ENCODE measurements at places on chromosomes 5 and 9. TPM values are rescaled to one million over a fixed set of nuclear protein-coding genes. Genes with fewer than 3 reads are reported as not detected.

DNA sequence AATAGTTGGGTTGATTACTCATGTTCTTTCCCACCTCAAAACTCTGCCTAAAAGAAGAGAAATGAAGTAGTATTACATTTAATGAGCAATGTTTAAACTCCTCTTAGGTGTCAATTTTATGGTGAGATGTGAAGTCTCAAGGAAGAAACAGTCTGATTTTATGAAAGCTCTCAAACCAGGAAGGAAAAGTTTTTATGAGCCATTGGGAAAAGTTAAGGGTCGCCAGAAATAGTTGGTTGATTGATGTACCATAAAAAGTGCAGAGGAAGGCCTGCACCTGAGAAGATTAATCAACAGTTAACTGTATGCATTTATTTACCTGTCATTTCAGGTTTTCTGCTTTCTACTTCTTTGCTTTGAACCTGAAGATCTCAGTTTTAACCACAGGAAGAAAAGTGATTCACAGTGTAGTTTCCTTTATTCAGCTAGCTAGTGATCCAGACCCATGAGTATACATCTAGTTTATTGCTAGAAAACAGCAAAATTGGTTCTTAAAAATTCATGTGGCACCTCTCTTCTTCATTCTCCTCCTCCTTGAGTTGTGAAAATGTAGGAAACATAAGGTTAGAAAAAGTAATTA, 133.1 kb downstream of the CSNK1G3 start:
- no peak for DNase-seq

DNA sequence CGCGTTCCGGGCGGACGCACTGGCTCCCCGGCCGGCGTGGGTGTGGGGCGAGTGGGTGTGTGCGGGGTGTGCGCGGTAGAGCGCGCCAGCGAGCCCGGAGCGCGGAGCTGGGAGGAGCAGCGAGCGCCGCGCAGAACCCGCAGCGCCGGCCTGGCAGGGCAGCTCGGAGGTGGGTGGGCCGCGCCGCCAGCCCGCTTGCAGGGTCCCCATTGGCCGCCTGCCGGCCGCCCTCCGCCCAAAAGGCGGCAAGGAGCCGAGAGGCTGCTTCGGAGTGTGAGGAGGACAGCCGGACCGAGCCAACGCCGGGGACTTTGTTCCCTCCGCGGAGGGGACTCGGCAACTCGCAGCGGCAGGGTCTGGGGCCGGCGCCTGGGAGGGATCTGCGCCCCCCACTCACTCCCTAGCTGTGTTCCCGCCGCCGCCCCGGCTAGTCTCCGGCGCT, at the start of gene DAPK1:
Gene DAPK1, plus strand, starts transcription at position 264 of the 442 bp plus-strand sequence. CDS start 1,211 bp downstream, outside the sequence.
- DNase-seq = no peak

Gene ARL14EPL
- not detected for polyA plus RNA-seq

DNA sequence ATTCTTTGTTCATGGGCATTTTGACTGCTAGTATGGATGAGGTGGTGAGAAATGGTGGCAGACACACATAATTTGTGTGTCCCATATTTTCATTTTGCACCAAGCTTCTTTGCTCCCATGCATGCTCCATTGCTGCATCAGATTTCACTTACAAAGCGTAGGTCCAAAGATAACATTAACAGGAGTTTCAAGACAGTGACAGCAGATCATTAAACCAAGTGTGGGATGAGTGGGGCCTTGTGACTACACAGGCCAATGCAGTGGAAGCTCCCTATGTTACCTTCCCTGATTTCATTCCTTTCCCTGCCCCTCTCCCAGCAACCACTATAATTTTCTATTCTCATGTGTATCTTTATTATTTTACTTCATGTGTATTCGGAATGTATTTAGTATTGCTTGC, 142.0 kb downstream of the AOPEP start:
- no peak for DNase-seq

DNA sequence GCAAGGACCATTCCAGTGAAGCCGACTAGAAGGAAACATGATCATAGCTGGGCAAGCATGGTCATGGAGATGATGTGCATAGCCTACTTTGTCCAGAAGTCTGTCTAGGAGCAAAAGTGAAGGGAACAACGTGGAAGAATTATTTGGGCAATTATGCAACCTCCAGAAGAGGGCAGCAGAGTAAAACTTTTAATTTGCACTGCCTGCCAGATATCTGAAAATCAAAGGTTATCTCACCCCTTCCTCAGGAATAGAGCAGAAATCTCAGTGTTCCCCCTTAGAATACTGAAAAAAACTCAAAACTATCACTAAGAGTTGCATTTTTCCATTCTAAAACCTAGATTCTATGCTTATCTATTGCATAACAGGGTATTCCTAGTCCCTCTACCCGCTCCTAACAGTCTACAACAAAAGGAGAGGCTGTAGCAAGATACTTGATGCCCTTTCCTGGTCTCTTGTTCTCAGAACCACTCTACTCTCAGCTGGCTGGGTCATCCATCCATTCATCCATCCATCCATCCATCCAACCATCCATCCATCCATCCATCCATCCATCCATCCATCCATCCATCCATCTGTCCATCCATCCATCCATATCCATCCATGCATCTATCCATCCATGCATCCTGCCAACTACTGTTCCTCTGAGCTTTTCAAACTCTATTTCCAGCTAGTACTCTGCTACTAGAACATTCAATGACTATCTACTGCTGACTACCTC, 8.4 kb upstream of the SETD9 start:
- peak; percentile 41 for DNase-seq

- DNase-seq = no peak
These were observed 69.7 kb downstream of the GHR start for GRCh38 chr5:42492974-42493373.

- no peak for DNase-seq
These were observed 75.0 kb upstream of the RAD23B start for GRCh38 chr9:107208121-107208520.

Gene COL23A1
- 0.40 TPM for polyA plus RNA-seq

GRCh38 chr5:145499483-145499882, 335.7 kb downstream of the PRELID2 start:
- DNase-seq = no peak

GRCh38 chr9:34276772-34277171, 52.3 kb downstream of the KIF24 start:
- DNase-seq = no peak

- DNase-seq = no peak
These were observed 169.5 kb upstream of the POC5 start for GRCh38 chr5:75886706-75887105.

Gene ALDH1A1
- polyA plus RNA-seq = 0.09 TPM

Gene PLAC8L1
- polyA plus RNA-seq = not detected

Gene FOXD4L6
- polyA plus RNA-seq = not detected

Gene DBH
- polyA plus RNA-seq = not detected

Gene FGF10
- polyA plus RNA-seq = not detected

DNA sequence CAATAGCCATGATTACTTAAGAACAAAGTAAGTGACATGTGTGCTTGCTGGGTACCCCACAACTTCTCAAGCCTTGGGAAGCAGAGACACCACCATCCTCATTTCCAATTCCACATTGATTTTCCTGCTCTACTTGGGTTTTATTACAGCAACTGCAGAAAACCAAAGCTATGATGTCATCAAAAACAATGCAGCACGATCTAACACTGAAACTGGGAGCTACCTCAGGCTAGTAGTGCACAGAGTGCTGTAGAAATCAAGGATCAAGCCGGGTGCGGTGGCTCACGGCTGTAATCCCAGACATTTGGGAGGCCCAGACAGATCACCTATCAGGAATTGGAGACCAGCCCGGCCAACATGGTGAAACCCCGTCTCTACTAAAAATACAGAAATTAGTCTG, 174.4 kb upstream of the MSX2 start:
- DNase-seq = no peak

Gene ZNF300
- polyA plus RNA-seq = 2.1 TPM

Gene BTNL3
- not detected for polyA plus RNA-seq

DNA sequence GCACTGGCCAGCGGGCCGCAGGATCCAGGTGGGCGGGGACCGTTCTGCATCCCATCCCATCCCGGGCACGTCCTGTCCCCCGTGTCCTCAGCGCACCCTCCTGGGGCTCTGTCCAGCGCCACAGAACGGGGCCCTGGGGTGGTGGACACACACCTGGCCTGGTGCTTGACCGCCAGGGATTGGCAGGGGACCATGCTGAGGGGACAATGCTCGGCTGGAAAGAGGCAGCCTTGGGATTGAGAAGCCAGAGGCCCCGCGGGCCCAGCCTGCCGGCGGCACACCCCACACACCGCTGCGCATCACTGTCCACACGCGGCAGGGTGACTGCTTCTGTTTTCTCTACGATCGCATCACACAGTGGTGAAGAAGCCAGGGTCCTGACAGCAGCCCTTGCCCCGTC, 33.0 kb downstream of the SLC12A7 start:
- no peak for DNase-seq

Gene P4HA2
- not detected for polyA plus RNA-seq

GRCh38 chr5:65914641-65915196, 11.7 kb upstream of the ERBIN start:
- DNase-seq = no peak

DNA sequence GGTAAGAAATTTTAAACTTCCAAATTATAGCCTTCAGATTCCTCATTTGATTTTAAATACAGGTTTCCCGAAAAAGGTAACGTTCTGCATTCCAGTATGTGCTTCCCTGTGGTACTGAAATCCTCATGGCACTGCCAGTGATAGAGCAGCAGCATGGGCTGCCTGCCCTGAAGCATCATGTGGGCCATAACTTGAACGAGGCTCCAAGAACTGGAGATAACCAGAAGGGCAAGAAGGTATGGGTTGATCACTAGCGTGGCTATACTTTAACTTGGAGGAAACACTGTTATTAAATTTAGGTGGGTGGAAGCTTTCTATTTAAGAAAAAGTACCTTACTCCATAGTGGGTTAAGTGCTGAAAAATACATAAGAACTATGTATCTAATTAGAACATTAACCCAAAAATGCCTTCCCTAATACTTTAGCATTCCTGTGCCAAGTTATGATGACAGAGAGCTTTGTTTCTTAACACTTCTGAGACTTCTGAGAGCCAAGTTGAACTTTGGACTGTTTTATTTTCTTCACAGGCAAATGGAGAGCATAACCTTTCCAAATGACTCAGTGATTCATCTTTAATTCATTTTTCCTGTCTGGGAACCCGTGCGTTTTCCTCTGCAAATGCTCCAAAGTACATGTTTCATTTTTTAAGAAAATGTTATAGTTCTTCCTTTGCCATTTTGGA, 191.5 kb upstream of the GNA14 start:
- DNase-seq = no peak

- DNase-seq = no peak
These were observed 87.3 kb downstream of the SYK start for GRCh38 chr9:90888941-90889340.

Gene ENTPD2
- polyA plus RNA-seq = not detected

GRCh38 chr5:151757233-151758140, 944 bp downstream of the ATOX1 start:
- DNase-seq = peak; percentile 24

DNA sequence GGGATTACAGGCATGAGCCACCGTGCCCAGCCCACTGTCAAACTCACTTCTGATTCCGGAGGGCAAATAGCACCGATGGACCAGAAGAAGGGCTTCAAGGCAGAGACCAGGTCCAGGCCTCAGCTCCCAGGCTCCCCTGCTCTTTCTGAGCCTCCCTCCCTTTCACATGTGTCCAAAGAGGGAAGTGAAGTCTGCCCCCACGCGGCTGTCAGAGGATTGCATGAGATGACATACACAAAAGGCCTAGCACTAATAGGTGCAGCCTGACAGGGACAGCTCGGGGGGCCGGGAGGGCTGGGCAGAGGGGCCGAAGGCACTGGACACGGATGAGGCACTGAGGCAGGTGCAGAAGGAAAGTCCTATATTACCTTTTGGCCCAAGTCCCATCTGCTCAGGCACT, 16.1 kb downstream of the FBP1 start:
- no peak for DNase-seq

GRCh38 chr9:124964056-124964455, 23.2 kb upstream of the GOLGA1 start:
- DNase-seq = no peak

Gene ACOT12
- polyA plus RNA-seq = not detected

Gene GOLM1
- polyA plus RNA-seq = 17.6 TPM

Gene PIGO
- 27.8 TPM for polyA plus RNA-seq

DNA sequence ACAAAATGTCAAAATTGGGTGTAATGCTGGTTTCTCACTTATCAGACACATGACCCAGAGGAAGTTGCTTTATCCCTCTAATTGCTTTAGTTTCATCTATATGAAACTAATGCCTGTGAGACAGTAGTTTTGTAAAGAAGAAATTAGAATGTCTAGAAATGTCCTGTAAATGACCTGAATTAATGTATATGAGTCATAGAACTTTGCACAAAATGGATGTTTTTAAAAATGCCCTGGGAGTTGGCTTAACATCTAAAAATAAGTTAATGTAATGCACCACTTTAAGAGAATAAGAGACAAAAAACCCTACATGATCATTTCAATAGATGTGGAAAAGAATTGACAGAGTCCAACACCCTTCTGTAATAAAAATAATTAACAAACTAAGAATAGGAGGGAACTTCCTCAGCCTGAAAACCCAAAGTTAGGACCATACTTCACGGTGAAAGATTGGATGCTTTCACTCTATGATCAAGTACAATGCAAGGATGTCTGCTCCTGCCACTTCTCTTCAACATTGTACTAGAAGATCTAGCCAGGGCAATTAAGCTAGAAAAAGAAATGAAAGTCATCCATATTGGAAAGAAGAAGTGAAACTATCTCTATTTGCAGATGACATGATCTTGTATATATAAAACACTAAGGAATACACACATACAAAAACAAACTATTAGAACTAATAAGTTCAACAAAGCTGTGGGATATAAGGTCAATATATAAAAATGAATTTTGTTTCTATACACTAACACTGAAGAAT, 117.9 kb downstream of the MELK start:
- no peak for DNase-seq

GRCh38 chr9:118336943-118337330, 632.7 kb downstream of the TLR4 start:
- DNase-seq = no peak

Gene SPINK6
- not detected for polyA plus RNA-seq

Gene SPRY4
- not detected for polyA plus RNA-seq

DNA sequence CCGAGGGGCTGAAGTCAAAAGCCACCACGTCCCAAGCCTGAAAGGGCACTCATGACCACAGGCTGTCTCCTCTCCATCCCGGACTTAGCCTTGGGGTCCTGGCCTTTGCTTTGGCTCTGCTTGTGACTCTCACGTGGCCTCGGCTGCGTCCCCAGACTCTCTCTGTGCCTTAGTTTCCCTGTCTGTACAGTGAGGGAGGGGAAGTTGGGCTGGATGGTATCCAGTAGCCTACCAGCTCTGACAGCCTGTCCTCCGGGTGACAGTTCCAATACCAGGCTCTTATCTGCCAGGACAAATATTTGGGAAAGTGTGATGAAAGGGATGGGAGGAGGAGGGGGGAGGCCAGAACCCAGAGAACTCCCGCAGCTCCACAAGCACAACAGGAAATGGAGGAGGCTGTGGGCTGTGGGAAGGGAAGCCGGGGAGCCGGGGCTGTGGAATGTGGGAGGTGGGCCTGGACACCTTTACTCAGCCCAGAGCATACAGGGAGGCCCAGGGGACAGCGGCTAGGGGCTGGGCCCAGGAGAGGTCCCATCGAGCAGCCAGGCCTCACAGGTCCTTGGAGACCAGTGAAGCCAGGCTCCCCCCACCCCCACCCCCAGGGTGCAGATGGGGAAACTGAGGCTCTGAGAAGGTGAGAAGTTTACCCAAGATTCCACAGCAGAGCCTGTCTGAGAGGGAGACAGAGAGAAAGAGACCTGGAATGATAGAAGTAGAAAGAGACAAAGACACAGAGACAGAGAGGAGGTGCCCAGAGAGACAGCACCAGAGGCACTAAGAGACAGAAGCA, 18.3 kb downstream of the PDGFRB start:
- DNase-seq = no peak

Data from immature natural killer cell (primary cell).